Islet precursor cell (in vitro differentiated cells): ENCODE measurements at places on chromosomes 4 and X.

GRCh38 chr4:39124885-39125599 is 57.3 kb upstream of the WDR19 start:
- no peak for DNase-seq

- DNase-seq: no peak
Observed at GRCh38 chr4:187235456-187236170, 512.0 kb upstream of the FAT1 start.

DNA sequence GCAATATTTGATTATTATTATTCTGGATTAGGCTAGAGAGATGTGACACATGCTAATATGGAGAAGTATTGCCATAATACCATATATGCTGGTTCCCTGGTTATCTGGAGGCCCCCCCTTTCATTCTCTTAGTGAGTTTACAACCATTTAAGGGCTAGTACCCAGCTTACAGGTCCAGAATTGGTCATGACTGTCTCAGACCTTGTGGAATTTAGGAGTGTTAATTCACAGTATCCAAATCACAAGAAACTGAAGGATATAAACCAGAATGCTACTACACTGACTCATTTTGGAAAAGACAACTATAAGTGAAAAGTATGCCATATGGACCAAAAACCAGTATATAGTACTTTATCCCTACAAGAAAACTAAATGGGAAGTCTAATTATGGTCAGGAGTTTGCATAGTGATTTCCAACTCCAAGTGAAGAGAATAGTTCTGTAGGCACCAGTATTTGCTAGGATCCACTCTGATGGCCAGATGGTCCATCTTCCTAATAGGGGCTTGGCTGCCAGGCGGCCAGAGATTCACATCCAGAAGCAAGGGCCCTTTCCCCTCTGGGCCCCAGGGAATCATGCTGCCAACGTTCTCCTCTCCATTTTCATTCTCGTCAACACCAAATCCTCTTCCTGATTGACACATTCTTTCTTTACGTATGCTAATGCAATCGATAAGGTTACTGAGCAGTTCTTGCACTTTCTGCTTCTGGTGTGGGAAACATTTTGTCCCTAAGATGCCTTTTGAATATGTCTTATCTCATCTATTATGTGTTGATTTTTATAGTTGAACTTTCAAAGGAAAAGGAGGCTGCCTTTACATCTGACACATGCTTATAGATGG is 123.6 kb downstream of the SHROOM3 start:
- DNase-seq: no peak

DNA sequence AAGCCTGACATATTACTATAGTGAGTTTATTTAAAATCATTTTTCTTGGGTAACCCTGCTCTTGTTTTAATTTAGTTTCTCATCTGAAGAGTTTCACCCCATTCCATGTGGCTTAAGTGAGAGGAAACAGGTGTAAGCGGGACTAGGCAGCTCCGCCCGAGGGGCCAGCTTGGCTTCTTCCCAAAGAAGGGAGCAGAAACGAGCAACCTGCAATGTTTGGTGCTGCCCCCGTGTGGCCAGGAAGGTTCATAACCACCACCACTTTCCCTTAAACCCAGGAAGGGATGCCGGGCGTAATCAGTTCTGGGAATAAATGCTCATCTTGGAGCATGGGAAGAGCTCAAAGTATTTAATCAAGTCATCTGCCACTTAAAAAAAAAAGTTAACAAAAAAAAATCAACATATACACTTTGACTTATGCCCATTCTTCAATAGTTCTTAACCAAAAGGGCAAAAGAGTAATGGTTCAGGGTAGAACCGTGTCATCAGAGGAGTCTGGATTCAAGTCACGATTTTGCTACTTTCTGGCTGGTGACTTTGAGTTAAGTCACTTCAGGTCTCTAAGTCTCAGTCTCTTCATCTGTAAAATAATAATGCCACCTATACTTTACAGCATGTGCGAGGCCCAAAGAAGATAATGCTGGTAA is 147.9 kb downstream of the NSUN7 start:
- DNase-seq: peak; percentile 79

DNA sequence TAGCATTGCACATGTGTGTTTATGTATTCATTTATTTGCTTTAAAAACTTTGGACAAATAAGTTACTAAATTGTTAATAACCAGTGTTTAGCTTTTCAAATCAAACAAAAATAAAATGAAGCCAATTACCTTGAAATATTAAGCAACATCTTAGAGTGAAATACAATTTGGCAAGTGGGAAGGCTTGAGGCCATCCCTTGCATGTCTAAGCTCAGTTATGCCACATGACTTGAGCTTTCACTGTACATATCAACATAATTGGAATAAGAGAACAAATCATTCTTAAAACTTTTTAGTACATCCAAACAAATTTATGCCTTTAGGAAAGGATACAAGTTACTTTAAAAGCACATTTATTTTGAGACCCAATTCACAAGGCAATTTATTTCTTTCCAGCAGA is 640.6 kb downstream of the SPRY1 start:
- DNase-seq: no peak

DNA sequence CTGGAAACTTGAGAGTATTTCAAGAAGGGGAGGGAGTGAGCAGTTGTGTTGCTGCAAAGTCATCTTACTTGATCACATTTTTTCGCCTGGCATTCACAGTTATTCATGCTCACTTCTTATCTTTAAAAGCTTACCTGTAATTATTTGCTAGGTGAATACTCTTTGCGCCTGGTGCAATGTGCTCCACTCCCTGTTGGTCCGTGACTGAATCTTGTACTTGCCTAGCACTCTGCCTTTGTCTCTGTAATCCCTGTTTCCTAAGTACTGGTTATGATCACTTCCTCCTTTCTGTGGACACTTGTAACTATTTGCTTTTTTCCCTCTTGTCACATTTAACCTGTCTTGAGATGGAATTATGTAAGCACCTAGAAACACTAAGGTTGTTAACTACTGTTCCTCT is 5.8 kb downstream of the BMP2K start:
- DNase-seq: no peak

DNA sequence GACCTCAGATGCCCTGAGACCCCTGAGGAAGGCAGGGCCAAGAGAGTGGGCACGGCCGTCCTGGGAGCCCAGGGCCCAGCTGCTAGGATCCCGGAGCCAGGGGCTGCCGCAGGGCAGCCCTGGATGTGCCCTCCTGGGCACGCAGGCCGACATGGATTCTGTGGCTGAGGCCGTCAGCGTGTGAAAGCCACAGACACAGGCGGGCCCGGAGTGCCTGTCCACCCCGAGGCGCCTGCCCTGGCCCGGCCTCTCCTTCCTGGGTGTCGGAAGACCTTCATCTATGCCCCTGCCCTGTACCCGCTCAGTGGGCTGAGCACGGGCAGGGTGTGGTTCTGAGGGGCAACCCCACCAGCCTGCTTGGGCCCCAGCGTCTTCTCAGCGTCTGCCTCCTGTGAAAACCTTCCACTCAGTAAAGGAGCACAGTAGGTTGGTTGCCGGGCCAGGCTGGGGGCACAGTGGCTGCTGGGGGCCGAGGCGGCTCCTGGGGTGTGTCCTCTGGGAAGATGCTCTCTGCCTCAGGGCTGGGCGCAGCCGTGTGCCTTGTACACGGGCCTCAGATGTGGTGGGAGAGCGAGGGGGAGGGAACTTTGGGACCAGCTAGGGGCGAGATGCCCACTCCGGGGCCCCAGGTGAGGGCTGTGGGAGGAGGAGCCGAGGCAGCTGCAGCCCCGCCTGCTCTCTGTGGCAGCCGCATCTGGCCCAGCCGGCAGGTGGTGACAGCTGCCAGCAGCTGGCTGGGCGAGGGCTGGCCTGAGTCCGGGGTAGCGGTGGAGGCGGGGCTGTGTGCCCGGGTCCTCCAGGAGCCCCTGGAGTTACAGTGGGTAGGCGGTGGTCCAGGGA is 20.8 kb downstream of the FGFRL1 start:
- no peak for DNase-seq

GRCh38 chrX:38879631-38880220 is 78.5 kb downstream of the MID1IP1 start:
- DNase-seq: no peak

DNA sequence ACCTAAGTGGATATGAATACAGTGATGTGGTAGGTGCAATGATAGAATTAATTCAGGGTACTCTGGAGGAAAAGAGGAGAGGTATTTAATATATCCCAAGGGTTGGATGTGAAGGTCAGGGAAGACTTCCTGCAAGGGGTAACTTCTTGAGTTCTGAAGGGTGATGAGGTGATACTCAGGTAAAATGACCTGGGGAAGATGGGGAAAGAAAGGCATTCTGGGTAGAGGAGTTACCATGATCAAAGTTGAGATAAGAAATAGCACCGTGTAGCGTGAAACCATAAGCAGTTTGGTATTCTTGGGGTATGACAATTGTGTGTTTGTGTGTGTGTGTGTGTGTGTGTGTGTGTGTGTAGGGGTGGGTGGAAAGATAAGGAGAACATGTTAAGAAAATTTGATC is 270.4 kb upstream of the LCORL start:
- no peak for DNase-seq

GRCh38 chr4:7156761-7157488 is 35.4 kb upstream of the SORCS2 start:
- DNase-seq: peak; percentile 78

DNA sequence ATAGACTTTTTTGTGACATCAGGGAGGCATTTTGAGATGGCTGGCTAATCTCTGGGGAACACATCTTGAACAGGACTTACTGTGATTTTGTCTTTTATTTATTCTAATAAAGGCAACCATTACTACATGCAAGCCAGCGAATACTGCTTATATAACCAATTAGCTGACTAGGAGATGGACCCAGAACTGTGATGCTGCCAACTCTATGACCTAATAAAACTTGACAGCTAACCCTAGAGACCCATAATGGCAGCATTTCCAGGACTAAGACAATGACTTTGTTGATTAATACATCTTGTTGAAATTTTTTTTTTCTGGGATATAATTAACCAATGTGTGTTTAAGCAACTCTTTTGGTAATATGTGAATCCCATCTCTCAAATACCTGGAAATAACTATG is 584.6 kb downstream of the PRR32 start:
- DNase-seq: no peak

GRCh38 chrX:28981952-28982351 is 394.7 kb downstream of the IL1RAPL1 start:
- DNase-seq: no peak

GRCh38 chr4:3476341-3476747 is 13.2 kb downstream of the DOK7 start:
- no peak for DNase-seq

DNA sequence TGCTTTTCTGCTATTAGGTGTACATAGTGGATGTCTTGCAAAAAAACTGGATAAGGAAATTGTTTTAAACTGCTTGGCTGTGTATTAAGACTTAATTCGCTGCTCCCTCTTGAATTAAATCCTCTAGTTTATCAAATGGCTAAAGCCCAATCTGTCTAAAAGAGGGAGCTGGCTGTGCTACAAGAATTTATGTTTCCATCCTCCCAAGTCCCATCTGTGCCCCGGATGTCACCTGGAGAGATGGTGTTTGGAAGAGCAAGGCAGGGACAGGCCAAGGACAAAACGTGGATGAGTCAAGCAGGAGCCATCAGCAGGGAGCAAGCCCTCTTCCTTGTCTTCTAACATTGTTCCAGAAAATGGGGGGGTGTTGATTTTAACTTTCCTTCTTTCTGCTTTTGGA is 171.3 kb upstream of the LCORL start:
- no peak for DNase-seq

DNA sequence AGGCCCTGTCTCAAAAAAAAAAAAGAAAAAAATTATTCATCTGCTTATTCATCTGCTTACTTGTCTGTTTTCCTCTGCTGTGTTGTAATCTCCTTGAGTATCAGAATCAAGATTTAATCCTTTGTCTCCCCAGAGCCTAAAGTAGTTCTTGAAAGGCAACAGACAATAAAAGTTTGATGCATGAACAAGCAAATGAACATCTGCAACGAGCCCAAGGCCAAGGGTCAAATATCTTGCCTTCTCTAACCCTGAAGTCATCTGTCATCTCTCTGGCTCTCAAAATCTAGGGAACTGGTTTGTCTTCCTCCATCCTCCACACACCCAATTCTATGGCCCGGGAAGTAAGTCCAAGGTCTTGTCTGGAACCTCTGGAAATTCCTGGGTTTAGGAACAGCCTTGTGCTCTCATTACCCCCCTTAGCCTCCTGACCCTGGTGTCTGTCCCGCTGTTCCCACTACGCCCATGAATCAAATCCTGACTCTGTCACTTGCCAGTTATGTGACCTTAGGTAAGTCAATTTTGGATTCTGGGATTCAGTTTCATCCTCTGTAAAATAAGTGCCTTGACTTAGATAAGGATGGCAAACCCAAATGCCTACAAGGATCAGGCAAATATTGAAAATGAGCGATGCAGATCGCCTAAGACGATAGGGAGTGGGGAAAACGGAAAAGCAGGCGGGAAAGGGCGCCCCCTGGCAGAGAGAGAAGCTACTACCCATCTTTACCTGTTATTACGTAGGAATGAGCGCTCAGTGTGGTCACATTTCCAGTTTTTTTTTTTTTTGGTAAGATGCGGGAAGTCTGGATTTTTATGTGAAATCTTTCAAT is 102.7 kb upstream of the DHX15 start:
- no peak for DNase-seq

DNA sequence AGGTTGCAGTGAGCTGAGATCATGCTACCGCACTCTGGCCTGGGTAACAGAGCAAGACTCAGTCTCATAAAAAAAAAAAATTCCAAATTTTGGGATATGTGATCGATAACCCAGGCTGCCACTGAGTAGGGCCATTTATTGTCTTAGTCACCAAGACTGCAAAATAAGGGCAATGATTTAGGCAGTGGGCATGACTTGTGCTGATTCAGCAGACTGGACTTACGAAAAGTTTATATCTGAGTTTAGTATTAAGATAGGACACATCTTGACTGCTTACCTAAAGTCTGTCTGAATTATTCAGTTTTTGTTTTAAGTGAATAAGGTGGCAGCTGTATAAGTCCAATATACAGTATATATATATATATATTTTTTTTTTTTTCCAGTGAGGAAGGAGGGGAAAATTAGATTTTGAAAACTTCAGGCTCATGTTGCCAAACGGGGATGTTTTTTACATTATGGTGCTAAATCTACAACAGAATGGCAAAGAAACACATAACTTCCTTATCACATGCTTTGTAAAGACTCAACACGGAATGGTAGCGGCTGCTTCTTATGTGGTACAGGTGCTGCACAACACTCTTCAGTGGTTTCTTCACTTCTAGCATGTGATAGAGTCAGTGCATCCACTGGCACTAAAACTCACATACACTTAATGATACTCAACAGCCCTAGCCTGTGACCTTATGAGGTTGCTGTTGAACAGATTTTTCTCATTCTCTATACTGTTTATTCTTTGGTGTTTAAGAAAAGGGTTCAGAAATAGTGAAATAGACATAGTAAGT is 6.5 kb downstream of the TEX13D start:
- DNase-seq: no peak

DNA sequence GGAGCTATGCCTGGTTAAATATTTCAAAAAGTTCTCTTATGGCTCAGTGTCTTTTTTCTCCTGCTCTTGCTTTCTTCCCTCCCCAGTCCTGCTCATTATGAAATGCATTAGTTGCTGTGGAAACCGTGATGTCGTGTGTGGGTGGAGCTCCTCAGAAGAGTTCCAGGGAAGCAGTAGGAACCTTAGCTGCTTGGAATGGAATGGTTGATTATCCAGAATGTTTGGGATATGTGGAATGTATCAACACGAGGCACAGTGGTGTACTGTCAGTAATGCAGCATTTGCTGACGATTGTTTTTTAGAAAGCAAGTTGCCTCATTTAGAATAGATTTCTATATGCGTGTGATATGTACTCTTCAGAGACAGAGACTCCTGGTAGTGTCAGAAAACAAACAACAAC is 333.2 kb downstream of the ARHGAP10 start:
- DNase-seq: peak; percentile 53

GRCh38 chr4:8554555-8555100 is 25.6 kb upstream of the GPR78 start:
- DNase-seq: no peak
